ENCODE measurements at places on chromosomes 5 and 9.

- DNase-seq: no peak
These were observed 2.8 kb upstream of the CDC20B start for GRCh38 chr5:55175781-55176175.

DNA sequence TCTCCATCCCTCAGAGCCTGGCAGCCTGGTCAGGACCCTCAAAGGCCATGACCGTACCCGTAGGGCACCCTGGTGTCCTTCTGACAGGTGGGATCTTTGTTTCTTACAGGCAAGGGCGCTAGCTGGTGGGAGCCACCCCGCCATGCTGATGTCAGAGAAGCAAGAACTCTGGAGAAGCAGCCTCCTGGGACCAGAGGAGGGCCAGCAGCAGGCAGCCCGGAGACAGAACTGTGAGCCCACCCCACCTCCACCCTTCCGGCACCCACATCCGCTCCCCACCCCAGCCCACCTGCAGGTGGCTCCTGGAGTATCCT is 42.2 kb upstream of the IL17B start:
- DNase-seq: no peak

GRCh38 chr9:92181296-92181695 is 66.1 kb upstream of the SPTLC1 start:
- no peak for DNase-seq

GRCh38 chr9:34256104-34256503 is 73.0 kb downstream of the KIF24 start:
- DNase-seq: no peak

DNA sequence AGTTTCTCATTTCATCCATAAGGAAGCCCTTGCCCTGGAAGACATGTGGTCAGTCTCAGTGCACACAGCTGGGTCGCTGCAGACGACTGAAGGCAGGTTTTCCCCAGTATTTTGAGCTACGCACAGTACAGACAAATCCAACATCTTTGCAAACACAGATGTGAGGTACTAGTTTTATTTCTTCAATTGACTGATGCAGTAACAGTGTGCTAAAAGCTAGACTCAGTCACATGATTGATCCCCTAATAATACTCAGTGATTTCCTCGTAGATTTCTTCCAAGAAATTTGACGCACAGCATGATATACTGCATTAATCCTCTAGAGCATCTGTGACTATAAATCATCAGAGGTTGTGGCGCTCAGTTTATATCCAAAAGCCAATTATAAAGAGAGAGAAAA is 346.1 kb downstream of the DIRAS2 start:
- DNase-seq: no peak

- no peak for DNase-seq
These were observed 99.4 kb downstream of the TMEM215 start for GRCh38 chr9:32882705-32883104.

DNA sequence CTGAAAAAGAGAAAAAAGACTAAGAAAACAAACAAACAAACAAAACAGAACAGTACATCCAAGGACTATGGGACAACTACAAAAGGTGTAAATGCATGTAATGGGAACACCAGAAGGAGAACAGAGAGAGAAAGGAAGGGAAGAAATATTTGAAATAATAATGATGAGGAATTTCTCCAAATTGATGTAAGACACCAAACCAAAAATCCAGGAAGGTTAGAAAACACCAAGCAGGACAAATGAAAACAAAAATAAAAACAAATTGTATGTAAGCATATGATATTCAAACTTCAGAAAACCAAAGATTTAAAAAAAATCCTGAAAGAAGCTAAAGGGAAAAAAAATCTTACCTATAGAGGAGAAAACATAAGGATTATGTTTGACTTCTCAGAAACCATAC is 125.9 kb upstream of the ACTBL2 start:
- no peak for DNase-seq

DNA sequence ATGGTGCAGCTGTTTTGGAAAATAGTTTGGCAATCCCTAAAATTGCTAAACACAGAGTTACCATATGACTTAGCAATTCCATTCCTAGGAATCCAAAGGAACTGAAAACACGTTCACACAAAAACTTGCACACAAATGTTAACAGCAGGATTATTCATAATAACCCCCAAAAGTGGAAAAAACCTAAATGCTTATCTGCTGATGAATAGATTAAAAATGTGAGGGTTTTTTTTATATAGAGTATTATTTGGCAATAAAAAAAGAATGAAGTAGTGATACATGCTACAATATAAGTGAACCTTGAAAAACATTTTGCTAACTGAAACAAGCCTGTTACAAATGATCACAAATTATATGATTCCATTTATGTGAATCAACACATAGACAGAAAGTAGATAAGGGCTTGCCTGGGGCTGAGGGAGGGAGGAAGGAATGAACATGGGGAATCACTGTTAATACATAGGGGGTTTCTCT is 45.1 kb upstream of the TRIO start:
- no peak for DNase-seq

DNA sequence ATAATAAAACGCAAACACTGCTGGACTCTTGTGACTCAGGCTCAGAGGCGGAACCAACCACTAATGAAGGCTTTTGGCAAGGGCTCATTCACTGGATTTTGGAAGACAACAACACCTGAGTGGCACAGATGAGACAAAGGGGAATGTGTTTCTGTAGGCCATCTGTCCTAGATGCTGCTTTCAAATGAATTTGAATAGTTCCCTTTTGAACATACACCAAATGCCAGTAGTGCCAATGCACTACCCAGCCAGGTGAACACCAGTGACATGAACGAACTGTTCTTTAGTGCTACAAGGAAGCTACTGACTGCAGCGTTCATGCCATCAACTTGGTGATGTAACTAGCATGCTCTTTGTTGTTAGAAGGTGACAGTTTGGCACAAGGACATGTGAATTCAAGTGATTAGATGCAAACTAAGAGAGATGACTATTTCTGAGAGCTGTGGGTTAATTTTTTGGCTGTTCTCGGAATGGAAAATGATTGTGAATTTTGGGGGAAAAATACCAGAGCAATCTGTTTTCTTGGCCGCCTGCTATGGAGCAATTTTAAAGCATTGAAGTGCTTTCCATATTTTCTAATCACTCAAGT is 173.7 kb downstream of the SLC24A2 start:
- DNase-seq: no peak

- no peak for DNase-seq
These were observed 57.7 kb upstream of the NXNL2 start for GRCh38 chr9:88477300-88477751.

DNA sequence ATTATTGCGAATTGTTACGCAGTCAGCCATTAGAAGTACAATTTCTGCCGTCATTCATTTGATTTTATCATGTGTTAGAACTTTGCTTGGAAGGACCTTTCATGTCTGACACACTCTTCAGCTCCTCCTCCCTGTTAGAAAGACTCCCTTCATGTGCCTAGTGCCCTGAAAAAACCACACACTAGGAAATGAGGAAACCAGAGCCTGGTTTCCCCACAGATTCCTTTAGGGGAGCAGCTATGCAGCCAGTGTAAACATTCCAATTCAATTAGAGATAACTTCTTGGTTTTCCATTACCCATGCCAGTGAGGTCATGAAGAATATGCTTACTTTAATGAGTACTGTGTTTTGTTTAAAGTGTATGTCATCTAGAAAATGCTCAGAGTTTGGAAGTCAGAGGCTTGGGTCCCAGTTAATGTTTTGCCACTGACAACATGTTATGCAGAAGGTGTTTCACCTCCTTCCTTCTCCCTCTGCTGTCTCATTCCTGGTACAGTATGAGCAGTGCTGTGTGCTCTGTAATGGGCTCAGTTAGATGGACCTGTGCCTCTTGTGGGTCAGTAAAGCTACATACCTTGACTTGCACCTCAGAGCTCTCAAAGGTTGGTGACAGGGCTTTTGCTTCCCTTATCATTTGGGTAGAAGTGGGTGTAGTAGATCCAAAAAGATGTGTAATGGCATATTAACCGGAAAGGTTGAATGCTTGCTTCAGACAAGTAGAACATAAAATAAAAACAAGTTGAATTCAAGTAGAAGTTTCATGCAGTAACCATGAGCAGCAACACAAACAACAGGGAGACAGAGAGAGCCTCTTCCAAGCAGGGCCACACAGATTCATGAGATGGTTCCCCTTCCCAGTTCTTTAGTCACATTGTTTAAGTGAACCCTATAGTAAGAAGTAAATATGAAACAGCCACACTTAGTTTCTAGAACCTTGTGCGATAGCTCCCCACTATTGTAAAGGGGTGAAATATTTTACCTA is 52.6 kb upstream of the TNFAIP8 start:
- DNase-seq: peak; percentile 67

GRCh38 chr9:11414241-11414640 is 801.4 kb upstream of the PTPRD start:
- no peak for DNase-seq

- no peak for DNase-seq
These were observed 238.8 kb downstream of the ARHGAP26 start for GRCh38 chr5:143008809-143009521.

DNA sequence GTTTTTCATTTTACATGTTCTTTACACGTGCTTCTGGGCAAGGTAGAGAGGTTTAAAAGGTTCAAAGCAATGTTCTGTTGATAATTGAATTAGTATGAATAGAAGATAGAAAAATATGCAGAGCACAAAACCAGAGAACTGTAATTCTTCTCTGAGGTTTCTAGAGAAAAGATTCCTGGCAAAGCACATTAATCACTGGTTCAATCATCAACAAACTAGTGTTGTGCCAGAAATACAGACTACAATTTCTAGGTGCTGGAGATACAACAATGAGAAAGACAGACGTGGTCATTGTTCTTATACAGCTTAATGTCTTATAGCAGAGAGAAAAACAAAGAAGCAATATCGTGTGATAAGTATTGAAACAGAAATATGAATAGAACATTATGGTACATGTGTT is 25.5 kb downstream of the MEGF9 start:
- no peak for DNase-seq

DNA sequence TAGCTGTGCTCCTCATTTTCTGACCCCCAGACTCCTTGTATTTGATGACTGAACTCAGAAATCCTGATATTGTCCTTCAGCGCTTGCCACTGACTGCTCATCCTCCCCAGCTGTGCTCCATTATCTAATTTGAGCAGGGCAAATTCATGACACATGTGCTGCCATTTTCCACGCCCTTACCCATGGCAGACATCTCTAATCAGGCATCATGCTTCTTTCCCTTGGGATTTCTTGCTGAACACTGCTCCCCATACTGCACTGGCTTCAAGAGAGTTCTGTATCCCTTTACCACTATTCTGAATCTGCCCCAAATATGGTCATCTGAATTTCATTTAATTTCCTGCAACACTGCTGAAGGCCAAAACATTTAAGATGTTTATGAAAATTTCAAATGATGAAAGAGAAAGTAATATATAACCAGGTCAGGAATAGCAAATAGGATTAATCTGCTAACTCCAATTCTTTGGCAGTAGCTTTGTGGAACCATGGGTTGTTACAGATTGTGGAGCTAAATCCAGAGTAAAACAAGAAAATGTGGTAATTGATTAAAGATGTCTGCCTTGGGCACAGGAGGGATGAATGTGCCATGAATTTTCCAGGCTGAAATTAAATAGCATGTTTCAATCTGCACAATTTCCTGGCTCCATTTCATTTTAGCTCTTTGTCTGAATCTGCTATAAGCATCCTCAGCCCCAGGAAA is 93.6 kb downstream of the CYFIP2 start:
- DNase-seq: no peak

DNA sequence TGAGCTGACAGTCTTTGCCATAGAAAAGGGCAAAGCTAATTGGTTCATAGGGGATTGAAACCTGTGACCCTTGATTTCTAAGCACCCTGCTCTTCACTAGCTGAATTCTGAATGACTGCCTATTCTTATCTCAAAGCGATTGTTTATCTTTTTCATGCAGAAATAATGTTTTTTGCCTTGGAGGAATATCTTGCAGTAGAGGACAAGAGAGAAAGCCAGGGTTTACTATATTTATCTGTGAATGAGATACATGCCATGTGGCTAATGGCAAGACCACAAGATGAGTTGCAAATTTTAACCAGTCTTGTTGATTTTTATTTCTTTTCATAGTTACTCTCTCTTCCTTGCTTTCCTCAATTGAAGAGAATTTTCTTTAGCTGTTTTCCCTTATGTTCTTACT is 185.0 kb downstream of the CNTLN start:
- no peak for DNase-seq

DNA sequence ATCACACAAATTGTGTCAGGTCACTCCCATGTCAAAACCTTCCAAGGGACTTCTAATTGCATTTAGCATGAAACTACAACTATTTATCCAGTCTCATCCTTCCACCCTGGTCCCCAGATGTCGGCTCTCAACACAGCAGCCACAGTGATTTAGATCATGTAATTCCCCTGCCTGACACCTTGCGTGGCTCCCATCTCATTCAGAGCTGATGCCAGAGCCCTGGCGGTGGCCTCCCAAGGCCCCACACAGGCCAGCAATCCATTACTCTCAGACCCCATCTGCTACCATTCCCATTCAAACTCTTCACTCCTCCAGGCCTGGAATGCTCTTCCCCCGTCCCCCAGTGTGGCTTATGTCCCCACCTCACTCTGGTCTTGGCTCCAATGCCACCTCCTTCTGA is 2.4 kb downstream of the SLC35D2 start:
- DNase-seq: no peak

DNA sequence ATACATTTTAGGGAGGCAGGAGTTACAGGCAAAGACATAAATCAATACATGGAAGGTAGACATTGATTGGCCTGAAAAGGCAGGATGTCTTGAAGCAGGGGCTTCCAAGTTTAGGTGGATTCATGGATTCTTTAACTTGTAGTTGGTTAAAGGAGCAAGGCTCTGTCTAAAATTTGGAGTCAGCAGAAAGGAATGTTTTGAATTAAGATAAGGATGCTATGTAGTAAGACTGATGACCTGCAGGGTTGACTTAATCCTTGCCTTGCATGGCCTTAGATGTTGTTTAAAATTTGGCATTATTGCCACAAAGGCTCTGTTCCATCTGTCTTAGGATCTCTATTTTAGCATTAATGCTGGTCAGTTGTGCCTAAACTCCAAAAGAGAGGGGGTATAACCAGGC is 171.3 kb downstream of the C5orf15 start:
- no peak for DNase-seq

- DNase-seq: no peak
These were observed 20.4 kb downstream of the ADAM19 start for GRCh38 chr5:157555037-157555640.

- DNase-seq: no peak
These were observed 8.0 kb upstream of the CTNNA1 start for GRCh38 chr5:138745268-138745667.

DNA sequence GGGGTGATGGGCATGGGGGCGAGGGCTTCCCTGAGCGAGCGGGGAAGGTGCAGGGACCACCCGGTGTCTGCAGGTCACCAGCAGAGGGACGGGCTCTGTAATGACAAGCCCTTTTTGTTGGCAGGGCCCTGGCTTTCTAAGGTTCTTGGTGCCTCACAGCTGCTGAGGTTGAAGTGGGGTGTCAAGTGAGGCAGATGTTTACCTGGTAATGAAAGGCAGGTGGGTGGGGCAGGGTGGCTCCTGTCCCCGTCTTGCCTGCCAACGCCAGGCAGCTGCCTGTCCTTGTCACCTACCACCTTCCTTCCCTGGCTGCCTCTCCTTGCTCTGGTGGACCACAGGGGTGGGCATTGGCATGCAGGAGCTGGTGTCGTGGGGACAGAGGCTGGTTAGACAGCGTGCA is 41.0 kb upstream of the SEMA4D start:
- DNase-seq: no peak

GRCh38 chr5:143188692-143189091 is 214.8 kb downstream of the NR3C1 start:
- no peak for DNase-seq

- DNase-seq: no peak
These were observed 162.3 kb downstream of the RANBP17 start for GRCh38 chr5:171024084-171024483.

GRCh38 chr5:32255540-32255900 is 57.2 kb downstream of the MTMR12 start:
- no peak for DNase-seq

- DNase-seq: no peak
These were observed 142.5 kb upstream of the DMRT1 start for GRCh38 chr9:698954-699353.

All from pulmonary artery endothelial cell (primary cell).